ENCODE measurements at places on chromosomes 11 and 22.

- no peak for DNase-seq
Observed at GRCh38 chr22:46696229-46696518, 41.9 kb downstream of the CERK start.

DNA sequence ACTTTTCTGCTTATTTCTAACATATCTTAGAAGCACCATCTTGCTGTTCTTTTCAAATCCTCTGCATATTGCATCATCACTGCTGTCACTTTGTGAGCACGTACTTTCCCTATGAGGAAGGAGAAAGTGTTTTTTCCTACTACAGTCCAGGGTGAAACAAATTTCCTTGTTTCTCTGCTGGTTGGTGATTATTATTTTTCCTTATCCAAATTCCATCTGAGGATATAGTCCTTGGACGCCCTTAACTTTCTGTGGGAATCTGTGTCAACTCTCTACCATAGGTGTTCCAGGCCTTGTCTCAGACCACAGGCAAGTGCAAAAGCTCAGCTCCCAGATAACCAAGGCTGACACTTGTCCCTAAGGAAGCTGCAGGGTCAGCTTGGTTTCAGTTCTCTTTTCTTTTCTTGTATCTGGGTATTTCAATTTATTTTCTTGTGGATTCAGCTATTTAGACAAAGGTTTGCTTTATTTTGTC, 29.4 kb upstream of the LYVE1 start:
- DNase-seq, result no peak

GRCh38 chr11:77083566-77084245, 16.9 kb downstream of the CAPN5 start:
- DNase-seq, result no peak

DNA sequence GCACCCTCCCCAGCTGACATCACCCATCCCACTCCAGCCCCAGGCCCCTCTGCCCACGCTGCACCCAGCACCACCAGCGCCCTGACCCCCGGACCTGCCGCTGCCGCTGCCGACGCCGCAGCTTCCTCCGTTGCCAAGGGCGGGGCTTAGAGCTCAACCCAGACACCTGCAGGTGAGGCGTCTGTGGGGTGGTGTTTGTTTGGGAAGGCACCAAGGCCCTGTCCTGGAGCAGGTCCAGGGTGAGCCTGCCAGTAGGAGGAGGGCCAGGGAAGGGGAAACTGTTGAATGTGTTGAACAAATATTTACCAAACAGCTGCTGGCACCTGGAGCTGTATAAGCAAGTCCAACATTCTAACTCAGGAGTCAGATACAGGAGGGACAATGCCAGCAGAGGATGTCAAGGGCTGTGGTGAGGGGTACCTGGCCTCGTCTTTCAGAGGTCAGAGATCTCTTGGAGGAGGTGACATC, 3.1 kb downstream of the VEGFB start:
- DNase-seq, result no peak

GRCh38 chr22:25661073-25661472, 80.9 kb upstream of the MYO18B start:
- no peak for DNase-seq

DNA sequence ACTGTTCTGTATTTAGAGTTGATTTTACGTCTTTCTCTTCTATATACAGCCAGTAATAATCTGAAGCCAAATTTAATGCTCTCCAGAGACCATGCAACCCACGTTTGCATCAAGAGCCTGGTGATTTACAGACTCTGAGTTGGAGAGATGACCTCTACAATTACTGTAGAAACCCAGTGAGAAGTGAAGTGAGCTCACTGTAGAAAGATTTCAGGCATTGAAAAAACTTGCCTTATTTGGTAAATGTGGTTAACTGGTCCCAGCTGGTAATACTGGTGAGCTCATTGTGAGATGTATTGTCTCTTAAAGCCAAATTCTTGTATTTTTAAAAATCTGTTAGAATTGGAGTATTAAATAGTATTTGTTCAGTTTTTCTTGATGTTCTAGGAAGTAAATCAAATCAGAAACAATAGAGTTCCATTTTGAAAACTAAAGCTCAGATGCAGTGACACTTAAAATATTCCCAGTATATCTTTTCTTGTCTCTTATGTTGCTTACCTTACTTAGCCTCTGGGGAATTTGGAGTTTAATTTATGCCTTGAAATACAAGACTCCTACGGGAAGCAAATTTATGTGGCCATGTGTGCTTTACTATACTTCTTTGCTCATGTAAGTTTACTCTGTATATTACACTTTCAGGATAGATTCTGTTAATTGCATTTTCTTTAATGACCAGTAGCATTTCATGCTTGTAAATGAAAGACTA, 189.9 kb downstream of the ARHGAP42 start:
- peak; percentile 98 for DNase-seq

- peak; percentile 24 for DNase-seq
Observed at GRCh38 chr11:57054817-57055216, 66.1 kb downstream of the OR5AK2 start.

GRCh38 chr11:71532036-71532610, 5.1 kb downstream of the KRTAP5-7 start:
- DNase-seq, result no peak

GRCh38 chr11:32713496-32713895, 81.0 kb downstream of the CCDC73 start:
- peak; percentile 5 for DNase-seq

GRCh38 chr11:95699631-95700470, 89.7 kb downstream of the FAM76B start:
- peak; percentile 56 for DNase-seq

GRCh38 chr11:133606124-133606523, 73.8 kb upstream of the OPCML start:
- no peak for DNase-seq

GRCh38 chr11:119180729-119181676, 4.3 kb upstream of the NHERF4 start:
- no peak for DNase-seq

DNA sequence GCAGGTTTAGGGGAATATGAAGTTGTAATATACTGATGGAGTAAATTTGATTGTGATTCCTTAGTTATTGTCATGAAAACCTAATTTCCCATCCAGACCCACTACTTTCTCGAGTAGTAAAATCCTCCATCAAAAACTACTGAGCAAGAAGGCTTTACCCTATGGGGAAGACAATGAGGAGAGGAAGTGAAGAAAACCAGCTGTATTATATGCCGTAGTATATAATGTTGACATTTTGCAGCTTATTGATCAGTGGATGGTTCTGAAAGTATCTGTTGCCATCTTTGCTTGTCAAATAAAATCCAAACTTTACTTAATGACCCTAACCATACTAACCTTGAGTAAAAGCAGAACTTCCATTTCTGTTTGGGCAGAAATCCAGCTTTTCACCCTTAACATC, 292.8 kb upstream of the RAG2 start:
- no peak for DNase-seq

GRCh38 chr11:24819006-24819405, 322.2 kb downstream of the LUZP2 start:
- DNase-seq, result no peak

DNA sequence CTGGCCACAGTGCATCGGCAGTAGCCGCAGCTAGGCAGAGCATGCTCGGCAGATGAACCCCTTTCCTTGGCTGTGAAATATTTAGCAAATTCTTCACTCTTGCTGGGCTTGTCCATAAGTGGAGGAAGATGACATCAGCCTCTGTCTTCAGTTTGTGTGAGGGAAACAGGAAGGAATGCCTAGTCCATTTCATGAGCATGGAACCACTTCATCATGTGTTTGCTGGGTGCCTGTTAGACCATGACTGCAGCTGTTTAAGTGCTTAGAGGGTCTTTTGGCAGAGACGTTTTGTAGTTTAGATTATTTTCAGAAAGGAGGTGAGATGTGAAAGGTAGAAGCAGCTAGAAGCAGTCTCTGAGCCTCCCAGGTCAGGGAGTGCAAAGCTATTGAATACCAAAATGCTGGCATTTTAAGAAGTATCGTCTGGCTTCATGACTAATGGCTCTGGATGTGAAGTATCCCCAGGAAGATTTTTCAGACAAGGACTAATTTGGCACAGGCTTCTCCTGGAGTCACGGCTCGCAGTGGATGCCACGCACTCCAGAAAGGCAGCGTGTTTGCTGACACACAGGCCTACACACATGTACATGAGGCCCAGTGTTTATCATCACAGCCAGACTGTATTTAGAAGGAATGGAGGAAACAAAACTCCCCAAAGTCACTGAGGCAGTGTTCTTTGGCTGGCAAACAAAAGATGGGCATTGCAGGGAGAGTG, 43.1 kb upstream of the GRAMD1B start:
- peak; percentile 82 for DNase-seq

DNA sequence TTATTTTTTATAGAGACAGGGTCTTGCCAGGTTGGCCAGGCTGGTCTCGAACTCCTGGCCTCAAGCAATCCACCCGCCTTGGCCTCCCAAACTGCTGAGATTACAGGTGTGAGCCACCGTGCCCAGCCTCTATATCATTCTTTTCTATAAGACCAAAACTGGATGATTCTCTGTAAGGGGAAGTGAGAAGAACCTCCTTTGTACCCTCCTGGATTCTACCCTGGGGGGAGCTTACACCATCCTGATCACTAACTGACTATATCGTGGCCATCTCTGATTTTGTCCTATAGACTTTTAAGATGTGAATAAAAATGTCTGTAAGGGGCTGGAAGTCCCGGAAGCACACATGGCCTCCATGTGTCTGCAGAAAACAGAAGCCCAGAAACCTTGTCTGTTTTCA, 9.1 kb downstream of the PIWIL4 start:
- DNase-seq, result no peak

DNA sequence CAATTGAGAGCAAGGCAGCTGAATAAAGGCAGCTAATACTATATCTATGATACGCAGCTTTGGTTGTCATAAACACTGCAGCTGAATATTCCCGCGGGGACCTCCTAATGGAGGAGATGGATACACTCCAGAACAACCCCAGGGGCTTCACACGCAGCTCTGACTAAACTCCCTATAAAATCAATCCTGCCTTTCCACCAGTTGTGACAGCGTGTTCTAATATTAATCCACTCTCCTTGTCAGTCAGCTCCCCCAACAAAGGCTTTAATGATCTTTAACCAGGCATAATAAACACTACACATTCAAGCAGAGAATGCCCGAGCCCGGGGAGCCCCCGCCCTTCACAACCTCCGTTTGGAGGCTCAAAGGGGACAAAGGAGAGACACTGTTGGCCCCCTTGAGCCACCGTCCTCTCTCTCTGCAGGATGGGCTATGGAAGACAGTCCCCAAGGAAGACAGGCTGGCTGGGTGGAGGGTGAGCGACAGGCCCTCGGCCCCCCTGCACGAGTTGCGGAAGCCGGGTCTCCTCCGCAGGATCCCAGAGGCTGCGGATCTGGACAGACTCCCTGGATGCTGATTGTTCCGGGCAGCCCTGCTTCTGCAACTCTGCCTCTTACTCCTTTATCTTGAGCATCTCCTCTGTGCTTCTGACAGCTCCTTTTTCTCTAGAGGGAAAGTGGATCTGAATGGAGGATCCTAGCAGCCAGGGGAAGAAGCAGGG, 565.2 kb downstream of the BUD13 start:
- DNase-seq, result no peak

DNA sequence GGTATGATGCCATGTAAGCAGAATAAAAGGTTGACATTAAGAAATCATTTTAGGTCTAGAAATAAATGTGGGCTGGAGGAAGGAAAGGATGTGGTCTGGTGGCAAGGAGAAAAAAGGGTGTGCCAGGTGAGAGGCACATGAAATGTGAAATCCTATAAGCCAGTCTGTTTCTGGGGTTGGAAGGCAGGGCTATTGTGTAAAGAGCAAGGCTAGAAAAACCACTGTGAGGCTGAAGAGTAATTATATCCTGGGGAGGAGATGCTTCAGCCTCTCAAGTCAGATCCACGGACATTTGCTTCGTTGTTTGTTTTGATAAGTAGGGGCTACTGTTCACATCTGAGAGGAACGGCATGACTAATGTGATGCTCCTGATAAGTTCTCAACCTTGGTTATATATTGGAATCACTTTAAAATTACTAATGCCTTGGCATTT, 77.5 kb upstream of the CTSC start:
- no peak for DNase-seq

GRCh38 chr11:12802418-12803085, 128.3 kb downstream of the TEAD1 start:
- peak; percentile 76 for DNase-seq

GRCh38 chr22:30408388-30409102, 11.7 kb downstream of the SEC14L2 start:
- peak; percentile 84 for DNase-seq

DNA sequence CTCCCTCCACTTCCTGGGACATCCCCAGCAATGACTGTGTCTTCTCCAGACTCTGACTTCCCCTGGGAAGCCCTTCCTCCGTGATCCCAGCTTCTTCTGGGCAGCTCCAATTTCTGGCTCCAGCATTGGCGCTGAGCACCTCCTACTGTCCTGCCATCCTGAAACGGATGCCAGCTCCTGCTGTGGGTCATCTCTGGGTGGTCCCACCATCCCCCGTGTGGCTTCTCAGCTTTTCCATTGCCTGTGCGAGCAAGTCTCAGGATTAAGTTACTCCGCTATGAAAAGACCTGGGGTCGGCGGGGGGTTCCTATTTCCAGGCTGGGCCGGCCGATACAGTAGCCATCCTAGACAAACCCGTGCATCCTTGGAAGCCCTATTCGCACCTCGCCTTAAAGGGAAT, 55.4 kb upstream of the FADD start:
- no peak for DNase-seq

DNA sequence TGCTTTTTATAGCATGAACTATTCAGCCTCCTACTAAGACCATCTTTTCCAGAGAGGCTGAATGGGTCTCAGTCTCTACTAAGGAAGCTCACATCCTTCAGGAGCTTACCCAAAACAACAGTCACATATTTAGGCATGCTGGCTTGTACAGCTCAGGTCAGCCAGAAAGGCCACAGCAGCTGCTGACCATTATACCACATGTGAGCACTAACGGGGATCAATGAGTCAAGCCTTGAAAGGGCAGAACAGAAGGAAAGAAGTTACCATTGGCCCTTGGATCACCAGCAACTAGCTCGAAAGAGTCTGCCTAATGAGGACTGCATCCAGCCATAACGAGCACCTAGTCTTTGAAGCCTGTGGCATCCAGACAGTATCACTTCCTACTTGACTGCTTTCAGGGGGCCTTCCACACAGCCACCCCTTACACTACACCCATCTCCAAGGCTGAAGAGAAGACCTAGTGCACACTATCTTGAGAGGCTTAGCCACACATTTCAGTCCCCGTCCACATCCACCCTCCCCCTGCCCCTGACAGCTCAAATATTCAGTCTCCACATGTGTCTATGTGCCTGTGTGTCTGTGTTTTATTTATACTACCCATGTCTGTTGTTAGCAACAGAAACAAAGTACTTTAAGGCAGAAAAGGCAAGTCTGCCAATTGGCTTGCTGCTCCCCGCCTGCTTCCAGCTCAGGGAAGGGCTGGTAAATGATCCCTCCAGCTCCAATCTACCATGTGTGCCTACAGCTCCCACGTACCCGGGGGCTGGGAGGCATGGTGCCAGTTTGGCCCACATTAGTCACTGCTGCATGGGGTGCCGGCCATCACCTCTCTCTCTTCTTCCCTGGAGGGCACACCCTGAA, 95.5 kb downstream of the RPL27A start:
- DNase-seq, result no peak
